Stimulated activated CD4-positive, alpha-beta T cell treated with anti-CD3 and anti-CD28 coated beads, Interleukin-1b, Interleukin-23, amount 100 ng/mL, for 1 hour (primary cell): ENCODE measurements at places on chromosomes 12 and 14.

DNA sequence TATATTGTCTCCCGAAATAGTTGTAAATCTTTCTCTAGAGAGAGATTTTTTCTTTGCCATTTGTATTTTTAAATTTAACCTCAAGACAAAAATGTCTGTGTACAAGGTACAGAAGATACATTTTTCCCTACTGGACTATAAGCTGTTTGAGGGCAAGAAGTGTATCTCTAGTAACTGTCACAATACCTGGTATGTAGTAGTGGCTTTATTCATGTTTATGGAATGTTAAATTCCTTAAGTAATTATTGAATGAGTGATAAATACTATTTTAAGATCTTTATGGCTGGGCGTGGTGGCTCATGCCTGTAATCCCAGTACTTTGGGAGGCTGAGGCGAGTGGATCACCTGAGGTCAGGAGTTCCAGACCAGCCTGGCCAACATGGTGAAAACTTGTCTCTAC is 24.4 kb upstream of the CDK17 start:
- no peak for DNase-seq

DNA sequence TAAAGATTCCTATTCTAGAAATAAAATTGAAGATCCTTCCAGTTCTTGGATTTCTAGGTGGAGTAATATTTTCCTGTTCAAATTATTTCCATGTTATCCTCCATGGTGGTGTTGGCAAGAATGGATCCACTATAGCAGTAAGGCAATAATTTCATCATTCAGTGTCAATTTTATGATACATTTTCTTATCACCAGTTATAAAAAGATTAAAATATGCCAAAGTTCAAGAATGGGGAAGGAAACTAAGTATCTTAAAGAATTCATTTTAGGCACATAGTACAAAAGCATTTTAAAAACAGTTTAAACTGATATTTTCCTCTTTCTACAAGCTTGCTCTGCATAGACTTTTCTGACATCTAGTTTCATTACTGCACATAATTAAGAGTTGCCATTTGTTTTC is 19.1 kb downstream of the SYCP3 start:
- no peak for DNase-seq

DNA sequence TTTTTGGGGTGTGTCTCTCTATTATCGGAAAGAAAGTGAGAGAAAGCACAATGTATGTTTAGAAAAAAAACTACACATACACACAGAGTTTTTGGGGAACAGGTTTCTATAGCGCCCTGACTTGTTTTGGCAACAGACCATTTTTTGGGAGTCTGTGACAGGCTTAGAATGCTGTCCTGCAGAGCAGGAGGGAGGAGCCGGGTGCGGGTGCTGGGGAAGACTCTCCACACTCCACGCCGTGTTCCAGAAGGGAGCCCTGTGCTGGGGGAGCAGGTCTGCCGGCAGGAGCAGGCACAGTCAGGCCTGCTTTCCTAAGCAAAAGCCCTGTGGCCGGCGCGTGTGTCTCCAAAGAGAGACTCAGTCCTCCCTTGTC is 26.5 kb downstream of the CD9 start:
- DNase-seq = no peak

DNA sequence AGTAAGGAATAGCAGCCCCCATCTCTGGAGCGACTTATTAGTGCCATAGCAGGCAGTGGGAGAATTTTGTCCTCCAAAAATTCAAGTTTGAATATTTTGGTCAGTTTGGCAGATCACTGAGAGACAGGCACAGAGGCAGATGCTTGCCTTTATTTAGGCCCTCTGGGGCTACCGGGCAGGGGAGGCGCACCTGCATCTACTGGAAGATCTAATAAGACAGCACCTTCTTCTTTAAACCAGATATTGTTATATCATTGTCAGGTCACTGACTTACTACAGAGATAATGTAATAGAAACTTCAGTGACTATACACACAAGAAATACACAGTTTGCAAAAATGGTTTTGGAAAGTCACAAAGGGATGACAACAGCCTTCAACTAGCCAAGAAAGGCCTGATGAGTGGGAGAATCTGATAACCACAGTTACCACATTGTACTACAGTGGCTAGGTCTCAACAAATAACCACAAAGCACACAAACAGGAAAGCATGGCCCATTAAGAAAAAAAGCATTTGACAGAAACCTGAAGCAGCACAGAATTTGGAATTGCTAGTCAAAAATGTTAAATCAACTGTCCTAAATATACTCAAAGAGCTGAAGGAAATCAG is 56.8 kb downstream of the CDK17 start:
- DNase-seq = no peak

DNA sequence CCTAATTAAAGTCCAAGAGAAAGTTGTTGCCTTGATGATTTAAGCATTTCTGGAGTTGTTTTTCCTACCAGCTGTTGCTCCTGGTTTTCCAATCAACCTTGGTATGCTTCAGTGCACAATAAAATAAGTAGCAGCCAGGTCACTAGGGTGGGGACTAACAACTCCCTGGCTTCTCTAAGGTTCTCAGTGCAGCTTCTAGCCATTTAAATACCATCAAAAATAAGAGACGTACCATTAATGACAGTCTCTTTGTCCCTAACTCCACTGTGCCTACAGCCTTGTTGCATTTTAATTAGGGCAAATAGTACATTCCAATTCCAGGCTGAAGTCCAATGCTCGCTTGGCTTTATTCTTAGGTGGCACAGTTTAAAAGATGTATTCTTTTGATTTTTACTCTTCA is 11.8 kb downstream of the STON2 start:
- DNase-seq = no peak

DNA sequence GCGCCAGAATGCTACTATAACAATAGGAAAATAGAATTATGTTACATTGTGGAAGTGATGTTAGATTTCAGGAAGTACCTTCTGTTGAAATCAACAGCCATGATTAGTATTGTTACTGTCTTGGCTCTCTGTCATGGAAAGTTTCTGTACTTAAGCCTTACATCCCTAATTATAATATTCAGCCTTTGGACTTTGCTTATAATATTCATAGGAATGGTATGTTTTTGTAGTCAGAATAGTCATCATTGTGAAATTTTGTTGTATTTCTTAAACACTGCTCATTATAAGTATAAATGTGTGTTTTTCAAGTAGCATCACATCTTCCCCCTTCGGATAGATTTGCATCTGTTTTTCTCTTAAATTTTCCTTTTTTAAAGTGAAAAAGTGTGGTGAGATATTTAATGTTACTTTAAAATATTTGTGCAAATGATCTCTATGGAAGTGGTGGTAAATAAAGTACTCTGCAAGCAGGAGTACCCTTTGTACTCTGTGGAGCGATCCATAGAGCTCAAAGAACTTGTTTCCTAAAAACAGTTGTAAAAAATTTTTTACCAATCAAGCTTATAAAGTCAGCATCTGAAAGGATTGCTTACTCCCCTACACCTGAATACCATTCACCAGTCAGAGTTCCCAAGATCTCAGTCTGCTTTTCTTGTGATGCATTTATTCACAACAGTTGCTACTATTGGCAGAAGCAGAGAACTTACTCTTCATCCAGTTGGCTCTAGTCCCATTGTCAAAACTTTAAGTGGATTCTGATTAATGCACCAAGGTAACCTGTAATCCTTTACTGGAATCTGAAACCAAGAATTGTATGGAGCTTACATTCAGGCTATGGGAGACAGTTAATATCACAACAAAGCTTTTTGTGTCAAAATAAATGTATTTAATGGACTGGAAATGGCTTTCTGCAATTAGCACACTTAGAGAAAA is 87.8 kb downstream of the RIC8B start:
- no peak for DNase-seq

GRCh38 chr12:104999347-104999685 is 13.2 kb downstream of the NOPCHAP1 start:
- no peak for DNase-seq

GRCh38 chr12:2319737-2320506 is 267.1 kb downstream of the CACNA1C start:
- no peak for DNase-seq

GRCh38 chr14:87483271-87484260 is 509.4 kb downstream of the GALC start:
- DNase-seq = no peak

DNA sequence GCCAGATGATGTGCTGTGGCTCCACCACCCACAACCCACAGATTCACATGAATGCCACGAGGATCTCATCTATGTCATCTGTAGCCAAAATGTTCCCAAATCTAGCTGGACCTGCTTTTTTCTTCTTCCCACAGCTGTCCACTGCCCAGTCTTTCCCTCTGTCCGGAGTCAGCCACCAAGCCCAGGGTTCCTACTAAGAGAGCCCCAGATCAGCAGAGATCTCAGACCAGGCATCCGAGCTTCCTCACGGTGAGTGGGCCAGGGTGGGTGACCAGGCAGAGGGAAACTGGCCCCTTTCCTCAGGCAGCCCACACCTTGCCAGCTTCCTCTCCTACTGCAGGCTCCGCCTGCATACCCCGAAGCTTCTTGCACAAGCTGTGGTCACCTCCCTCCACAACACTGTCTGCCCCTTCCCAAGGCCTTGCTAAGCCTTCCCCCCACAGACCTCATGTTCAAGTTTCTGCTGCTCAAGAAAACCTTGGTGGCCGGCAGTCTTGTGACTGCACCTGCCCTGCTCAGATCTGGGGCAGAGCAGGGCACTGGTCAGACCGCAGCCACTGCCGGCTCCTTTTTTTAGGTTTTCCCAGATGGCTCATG is 81.4 kb downstream of the ACTN1 start:
- DNase-seq = no peak

DNA sequence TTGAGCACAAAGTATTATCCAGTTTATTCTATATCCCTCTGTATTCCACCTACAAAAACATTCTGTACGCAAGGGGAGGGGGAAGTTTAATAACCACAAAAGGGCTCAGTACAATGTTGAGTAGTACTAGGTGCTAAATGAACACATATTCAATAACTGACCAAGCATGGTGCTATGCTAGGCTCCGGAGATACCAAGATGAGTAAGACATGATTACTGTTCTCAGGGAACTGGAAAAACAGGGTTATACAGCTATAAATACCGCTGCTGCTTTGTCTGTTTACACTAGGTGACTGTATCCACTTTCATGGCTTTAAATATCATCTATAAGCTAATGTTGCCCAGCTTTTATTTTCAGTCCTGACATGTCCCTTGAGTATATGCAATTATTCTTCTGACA is 135.8 kb downstream of the INSM2 start:
- no peak for DNase-seq

DNA sequence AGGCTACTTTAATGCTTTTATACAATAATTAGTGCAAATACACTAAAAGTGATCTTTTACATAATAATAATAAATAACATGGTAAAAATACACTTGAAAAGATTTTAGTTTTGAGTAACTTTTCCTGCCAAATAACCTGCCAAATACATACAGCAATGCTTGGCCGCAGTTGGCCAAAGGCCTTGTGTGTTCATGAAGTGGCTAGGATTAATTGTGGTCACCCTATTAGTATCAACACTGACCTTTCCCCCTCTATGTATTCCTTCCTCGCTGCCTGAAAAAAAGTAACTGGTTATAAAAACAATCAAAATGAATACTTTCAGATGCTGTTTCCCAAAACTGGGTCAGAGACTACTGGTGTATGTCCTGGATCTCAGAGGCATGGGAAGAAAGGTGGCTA is 34.3 kb downstream of the KICS2 start:
- DNase-seq = no peak

DNA sequence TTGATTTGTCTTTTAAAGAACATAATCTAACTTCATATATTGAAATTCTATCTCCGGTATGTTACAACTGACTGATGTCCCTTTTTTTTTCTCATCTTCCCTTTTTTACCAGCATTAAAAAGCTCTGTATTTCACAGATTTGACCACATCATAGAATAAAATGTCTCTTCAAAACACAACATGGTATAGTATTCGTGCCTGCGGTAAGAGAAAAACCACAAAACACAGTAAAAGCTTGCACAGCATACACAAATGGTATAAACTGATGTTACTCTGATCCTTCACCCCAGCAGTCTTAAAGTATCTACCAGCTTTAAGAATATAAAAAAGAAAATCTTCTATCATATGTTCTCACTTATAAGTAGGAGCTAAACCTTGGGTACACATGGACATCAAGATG is 83.4 kb downstream of the HECTD1 start:
- DNase-seq = no peak

GRCh38 chr12:3595721-3596120 is 104.7 kb downstream of the PRMT8 start:
- no peak for DNase-seq

DNA sequence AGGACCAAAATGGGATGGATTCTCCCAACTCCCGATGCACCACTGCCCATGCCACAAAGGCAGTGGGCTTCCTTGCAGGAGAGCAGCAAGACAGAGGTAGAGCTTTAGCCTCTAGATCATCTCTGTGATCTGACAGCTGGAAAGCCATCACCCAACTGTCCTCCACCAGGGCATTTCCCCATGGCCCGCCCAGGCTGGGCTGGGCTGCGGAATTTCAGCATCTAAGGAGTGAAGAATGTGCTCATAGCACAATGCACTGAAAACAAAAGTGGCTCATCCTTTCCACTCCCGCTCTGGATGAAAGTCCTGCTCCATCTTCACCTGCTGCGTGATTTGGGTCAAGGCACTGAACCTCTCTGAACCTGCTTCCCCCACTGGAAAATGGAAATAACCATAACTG is 5.6 kb downstream of the SYNE3 start:
- DNase-seq = no peak

- DNase-seq = no peak
These were observed 28.7 kb downstream of the MLXIP start for GRCh38 chr12:122107261-122107660.

GRCh38 chr14:97178781-97179180 is 381.6 kb downstream of the VRK1 start:
- DNase-seq = no peak

DNA sequence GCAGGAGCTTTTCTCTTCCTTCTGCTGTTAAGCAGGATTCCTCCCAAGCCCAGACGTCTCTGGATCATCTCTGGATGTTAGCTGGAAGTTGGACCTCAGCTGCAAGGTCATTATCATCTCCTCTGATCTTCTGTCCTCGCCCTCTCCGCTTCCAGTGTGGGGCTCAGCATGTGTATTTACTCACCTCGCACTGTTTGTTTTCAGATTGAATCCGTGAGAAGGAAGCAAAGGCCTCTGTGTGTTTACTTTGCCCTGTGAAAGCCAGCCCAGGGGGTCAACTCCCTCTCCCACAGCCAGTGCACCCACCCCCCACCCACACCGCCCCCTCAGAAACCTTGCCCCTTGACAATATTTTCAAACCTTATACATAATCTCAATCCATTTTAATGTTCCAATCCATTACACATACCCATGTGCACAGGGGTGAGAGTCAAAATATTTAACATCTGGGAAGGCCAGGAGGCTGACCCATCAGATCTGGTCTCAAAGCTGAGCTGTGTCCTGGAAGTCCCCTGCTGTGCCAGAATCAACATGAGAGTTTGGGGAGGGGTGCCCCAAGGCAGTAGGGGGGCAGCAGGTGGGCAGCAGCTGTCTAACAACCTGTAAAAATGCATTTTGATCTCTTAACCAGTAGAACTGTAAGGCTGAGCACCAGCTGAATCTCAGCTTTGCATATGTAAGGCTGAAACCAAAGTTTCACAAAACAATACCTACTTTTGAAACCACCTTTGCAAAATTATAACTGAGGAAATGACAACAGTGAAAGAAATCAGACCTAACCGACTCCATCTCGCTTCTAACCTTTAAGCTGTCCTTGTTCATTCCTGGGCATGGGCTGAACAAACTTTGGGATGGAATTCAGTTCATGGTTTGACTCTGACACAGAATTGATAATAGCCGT is 157.9 kb downstream of the ZNF664 start:
- DNase-seq = no peak
